Endothelial cell of coronary artery (primary cell): ENCODE measurements at places on chromosomes 5 and 9. TPM values are rescaled to one million over a fixed set of nuclear protein-coding genes. Genes with fewer than 3 reads are reported as not detected.

ADRB2 gene
- 3.1 and 3.2 TPM in 2 replicates for total RNA-seq

CDKN2A gene
- 5.8 and 14.0 TPM in 2 replicates for total RNA-seq

DND1 gene
- total RNA-seq = 0.09 and 0.19 TPM in 2 replicates

ZNF300 gene
- 4.7 and 8.5 TPM in 2 replicates for total RNA-seq

PHYKPL gene
- 26.8 and 56.9 TPM in 2 replicates for total RNA-seq

SPINK4 gene
- not detected in 2 replicates for total RNA-seq

F2R gene
- total RNA-seq = 113 and 122 TPM in 2 replicates

WASHC1 gene
- 4.9 and 5.6 TPM in 2 replicates for total RNA-seq

ST8SIA4 gene
- total RNA-seq = 1.1 and 8.0 TPM in 2 replicates

PTGDS gene
- 0.56 TPM in 1 of 2 replicates, not detected in the other for total RNA-seq

NPR3 gene
- 0.27 and 0.38 TPM in 2 replicates for total RNA-seq
